ENCODE measurements at places on chromosomes 4 and X.

GRCh38 chr4:41471126-41472071, 66.6 kb upstream of the LIMCH1 start:
- no peak for DNase-seq

DNA sequence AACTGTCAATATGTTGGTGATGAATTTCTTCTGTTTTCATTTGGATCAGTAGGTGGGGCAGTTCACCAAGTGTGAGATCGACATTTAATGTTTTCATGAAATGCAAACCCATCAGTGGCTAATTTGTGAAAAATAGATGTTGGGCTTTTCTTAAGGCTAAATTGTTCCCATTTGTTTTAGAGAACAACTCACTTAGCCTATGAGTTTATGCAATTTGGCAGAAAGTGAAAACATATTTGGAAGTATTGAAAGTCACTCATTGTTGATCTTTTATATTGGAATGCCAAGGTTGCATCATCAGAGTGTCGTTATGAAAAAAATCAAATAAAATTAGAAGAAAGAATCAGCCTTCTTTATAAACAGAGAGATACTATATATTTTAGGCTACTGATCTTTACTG, 132.4 kb downstream of the RPA4 start:
- peak; percentile 11 for DNase-seq

- no peak for DNase-seq
Observed at GRCh38 chrX:4936315-4936714, 1222.9 kb upstream of the PRKX start.

GRCh38 chr4:1538941-1539772, 132.9 kb upstream of the NKX1-1 start:
- DNase-seq, result no peak

- no peak for DNase-seq
Observed at GRCh38 chr4:180950377-180950776, 1292.8 kb upstream of the TENM3 start.

GRCh38 chr4:184955636-184956035, 62.7 kb upstream of the HELT start:
- no peak for DNase-seq

DNA sequence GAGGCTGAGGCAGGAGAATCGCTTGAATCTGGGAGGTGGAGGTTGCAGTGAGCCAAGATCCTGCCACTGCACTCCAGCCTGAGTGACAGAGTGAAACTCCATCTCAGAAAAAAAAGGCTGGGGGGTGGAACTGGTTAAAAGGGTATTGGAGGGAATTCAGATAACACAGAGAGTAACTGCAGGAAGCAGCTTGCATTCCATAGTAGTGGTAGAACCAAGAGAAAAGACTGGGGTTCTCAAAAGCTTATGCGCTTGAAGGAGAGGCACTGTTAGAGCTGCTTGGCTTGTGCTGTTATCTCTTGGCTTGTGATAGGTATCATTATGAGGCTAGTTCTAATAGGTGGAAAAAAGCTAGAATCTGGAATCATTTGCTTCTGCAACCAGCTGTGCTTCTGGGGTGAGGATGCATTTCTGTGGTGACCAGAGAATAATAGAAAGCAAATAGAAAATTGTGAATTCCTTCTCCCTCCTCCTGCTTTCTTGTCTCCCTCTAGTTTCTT, 91.2 kb upstream of the ELOVL6 start:
- DNase-seq, result no peak

GRCh38 chr4:84622959-84623358, 40.0 kb downstream of the CDS1 start:
- DNase-seq, result no peak

- DNase-seq, result no peak
Observed at GRCh38 chrX:6307156-6307555, 78.5 kb upstream of the NLGN4X start.

GRCh38 chr4:146795711-146796110, 150.0 kb downstream of the TTC29 start:
- DNase-seq, result no peak

DNA sequence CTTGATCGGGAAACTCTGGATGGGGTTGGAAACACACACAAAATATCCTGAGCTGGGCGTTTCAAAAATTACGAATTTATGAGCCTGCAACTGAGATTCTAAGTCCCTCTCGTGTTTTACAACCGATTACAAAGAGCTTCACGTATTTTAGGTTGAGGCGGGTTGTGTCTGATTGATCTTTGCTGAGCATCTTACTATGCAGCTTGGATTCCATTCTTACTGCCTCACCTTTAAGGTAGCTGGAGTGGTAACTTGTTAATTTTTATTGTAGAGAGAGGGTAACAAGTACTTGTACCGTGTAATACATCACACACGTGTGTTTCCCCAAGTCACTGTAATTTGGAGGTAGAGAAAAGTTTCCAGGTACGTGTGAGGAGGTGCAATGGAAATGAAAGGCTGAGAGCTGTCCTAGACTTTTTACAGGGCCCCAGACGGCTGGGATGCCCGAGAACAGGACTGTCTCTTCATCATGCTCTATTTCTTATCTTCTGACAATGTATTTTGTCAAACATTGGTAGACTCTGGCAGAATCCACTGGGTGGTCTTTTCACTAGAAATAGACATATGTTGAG, 97.8 kb upstream of the TENM3 start:
- no peak for DNase-seq

DNA sequence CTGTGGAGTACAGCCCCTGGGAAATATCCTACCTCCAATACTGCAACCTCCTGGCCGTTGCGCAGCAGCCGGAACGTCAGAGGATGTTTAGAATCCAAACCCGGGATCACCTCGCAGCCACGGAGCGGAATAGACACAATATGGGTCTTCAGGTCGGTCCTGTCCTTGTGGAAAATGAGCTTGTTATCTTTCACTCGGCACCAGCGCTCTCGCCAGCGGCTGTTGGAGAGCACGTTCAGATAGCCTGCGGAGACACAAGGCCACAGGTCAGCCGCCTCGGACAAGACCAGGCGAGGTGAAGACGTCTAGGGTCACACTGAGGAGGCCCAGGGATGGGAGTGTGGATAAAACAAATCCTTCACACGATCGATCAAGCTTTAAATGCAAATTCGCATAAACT, 139.3 kb downstream of the AFAP1 start:
- DNase-seq, result no peak

- DNase-seq, result no peak
Observed at GRCh38 chr4:183626168-183626567, 32.8 kb downstream of the RWDD4 start.

- DNase-seq, result peak; percentile 81
Observed at GRCh38 chr4:73729534-73730165, 10.7 kb upstream of the CXCL8 start.

DNA sequence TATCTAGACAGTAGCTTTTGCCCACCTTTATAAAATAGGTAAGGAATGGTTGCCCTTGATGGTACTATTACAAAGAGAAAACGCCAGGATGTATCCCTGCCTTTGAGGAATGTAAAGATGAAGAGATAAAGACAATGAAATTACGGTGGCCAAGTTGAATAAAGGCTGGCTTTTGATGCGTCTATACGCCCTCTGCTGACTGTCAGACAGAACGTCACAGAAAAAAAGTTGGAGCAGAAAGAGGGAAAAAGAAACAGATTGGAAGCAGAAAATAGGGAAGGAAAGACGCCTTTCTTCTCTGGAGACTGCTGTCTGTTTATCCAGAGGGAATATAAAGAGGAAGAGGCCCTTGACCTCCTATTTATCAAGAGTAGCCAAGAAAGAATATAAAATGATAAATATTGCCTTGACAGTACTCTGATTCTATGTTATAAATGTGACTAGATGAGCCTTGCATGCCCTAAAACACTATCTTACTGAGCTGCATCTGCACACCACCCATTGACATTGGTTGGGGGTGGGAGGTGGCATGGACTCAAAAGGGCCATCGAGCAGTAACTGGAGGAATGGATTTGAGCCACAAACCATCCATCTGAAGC, 30.6 kb downstream of the PCDH19 start:
- peak; percentile 47 for DNase-seq

- no peak for DNase-seq
Observed at GRCh38 chr4:4986841-4987240, 32.4 kb downstream of the CYTL1 start.

DNA sequence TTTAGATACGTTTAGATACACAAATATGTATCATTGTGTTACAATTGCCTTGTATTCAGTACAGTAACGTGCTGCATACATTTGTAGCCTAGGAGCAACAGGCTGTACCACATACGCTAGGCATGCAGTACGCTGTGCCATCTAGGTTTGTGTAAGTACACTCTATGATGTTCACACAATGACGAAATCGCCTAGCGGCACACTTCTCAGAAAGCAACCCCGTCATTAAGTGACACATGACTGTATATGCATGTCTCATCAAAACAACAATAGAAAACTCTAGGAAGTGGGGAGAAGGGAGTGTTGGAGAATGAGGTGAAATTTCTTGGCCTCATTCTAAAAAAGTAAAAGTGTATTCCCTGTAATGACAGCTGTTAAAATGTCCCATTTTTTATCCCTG, 32.7 kb downstream of the CCDC149 start:
- no peak for DNase-seq

- no peak for DNase-seq
Observed at GRCh38 chrX:10062980-10063379, 93.8 kb upstream of the CLCN4 start.

DNA sequence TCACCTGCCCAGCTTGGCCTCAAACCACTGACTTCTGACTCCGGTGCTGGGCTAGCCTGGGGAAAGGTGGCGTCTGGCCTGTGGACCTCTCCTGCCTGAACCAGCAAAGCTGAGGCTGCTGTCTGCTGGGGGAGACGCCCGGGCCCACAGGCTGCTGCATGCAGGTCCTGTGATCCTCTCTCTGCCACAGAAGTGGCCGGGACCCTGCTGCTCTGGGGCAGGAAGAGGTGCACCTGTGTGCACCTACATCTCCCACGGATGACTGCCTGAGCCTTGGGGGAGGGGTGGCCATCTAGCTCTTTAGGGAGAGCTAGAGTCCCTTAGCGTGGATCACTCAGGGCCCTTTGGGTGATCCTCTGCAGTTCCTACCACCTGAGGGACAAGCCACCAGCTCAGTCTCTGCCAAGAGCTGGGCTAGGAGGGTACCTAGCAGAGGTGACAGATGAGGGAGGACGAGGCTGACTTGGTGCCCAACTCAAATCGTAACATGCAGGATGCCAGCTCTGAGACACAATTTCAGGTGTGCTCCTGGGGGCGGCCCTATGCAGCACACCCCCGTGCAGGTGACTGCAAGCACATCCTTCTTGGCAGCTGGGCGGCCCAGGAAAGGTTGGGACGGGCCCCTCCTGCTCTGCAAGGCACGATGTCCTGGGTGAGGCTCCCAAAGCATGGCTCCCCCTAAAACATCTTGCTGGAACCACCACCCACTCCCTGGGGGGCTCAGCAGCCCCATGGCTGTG, 22.5 kb downstream of the LETM1 start:
- DNase-seq, result no peak

GRCh38 chrX:133722756-133723155, 262.6 kb downstream of the GPC3 start:
- no peak for DNase-seq

DNA sequence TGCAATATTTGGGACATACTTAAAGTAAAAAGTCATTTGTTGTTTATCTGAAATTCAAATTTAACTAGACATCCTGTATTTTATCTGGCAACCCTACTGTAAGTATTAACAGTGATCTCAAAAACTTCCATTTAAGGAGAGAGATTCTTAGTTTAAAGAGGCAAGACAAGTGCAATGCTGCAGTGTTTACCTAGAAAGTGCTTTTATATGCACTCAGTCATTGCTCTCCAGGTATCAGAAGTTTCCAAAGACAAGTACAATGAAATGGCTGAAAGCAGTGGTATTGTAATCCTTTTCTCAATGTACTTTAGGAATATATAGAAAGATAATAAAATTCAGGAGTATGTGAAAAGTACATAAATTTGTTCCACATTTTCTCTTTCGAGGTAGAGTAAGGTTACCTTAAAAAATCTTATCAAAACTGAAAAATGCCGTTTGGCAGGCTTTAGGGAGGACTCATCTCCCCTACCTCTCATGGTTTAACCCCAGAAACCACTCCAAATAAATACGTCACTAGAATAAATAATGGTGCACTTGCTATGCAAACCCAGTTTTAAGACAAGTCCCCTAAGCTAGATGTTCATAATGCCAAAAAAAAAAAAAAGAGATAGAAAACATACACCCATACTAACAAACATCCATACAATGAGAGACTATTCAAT, 45.7 kb downstream of the ELF2 start:
- no peak for DNase-seq

DNA sequence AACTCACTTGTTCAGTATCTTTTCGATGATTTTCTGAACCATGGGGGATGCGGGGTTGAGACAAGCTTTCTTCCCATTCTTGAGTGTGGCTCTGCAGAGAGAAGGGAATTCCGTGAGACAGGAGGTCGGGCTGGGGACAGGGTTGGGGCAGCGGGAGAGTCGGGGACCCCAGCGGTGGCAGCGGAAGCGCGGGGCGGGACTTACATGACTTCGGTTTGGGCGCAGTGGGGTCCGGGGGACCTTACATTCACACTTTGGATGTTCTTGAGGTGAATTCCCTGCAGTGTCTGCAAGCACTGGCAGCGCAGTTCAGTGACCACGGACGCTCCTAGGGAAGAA, 434 bp downstream of the CXCL3 start:
- DNase-seq, result no peak

GRCh38 chr4:11614426-11614825, 185.7 kb upstream of the HS3ST1 start:
- no peak for DNase-seq

DNA sequence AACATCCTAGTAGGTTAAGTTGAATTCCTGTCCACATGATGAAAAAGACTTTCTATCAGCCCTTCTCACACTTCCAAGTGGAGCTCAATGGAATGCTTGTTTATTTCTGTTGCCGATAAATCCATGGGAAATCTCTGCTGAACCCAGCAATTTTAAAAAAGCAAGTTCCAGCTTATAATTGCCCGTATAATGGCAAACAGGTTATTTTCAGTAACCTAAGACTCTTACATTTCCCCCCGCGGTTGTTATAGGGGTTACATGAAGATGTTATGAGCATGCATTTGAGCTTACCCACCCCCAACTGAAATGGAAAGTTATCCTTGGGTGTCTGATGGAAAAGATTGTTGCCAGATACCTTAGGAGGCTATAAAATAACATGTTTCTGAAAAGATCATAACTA, 136.2 kb downstream of the PALLD start:
- DNase-seq, result peak; percentile 77

- DNase-seq, result peak; percentile 31
Observed at GRCh38 chr4:123747016-123747415, 350.4 kb downstream of the SPRY1 start.

- DNase-seq, result no peak
Observed at GRCh38 chrX:97692575-97692974, 808.9 kb downstream of the RPA4 start.

GRCh38 chr4:26337612-26338011, 16.8 kb downstream of the RBPJ start:
- no peak for DNase-seq

DNA sequence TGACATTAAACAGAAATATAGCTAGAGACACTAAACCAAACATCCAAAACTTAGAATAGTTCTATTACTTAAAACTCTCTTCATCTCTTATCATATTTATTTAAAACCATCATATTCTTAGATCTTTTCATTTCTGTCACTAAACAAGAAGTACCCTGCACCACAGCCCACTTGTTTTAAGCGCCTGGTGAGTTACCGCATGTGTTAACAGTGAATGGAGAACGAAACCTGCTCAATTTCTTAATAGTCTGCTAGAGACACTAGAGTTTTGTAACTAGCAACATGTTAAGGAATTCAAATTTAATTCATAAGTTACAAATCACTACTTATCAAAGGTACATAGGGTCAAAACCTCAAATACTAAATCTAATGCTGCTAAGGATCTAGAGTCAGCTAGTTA, 111.5 kb downstream of the FBXW7 start:
- DNase-seq, result no peak
